ENCODE measurements at places on chromosomes 7 and 10.

- DNase-seq: no peak
Observed at GRCh38 chr7:127976738-127977120, 54.5 kb downstream of the LRRC4 start.

DNA sequence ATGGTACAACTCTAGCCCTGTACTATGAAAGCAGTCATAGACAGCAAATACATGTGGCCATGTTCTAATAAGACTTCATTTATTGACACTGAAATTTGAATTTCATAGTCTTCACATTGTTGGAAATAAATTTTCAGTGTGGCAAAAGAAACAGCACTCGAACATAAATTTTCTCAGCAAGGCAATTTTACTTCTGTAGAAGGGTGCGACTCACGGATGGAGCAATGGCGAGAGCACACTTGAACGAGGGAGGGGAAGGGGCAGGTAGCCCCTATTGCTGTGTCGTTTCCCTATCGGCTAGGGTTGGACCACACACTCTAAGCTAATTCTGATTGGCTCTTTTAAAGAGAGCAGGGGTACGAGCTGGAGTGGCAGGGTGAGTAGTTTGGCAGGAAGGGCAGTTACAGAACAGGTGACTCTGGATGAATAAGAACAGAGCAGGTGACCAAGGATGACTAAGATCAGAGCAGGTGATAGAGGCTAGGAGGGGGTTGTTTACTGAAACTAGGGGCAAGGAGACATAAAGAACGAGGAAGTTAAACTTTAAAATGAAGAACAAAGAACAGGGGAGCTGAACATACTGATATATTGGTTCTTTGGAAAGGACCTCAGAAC is 52.0 kb downstream of the LRRC4 start:
- no peak for DNase-seq

DNA sequence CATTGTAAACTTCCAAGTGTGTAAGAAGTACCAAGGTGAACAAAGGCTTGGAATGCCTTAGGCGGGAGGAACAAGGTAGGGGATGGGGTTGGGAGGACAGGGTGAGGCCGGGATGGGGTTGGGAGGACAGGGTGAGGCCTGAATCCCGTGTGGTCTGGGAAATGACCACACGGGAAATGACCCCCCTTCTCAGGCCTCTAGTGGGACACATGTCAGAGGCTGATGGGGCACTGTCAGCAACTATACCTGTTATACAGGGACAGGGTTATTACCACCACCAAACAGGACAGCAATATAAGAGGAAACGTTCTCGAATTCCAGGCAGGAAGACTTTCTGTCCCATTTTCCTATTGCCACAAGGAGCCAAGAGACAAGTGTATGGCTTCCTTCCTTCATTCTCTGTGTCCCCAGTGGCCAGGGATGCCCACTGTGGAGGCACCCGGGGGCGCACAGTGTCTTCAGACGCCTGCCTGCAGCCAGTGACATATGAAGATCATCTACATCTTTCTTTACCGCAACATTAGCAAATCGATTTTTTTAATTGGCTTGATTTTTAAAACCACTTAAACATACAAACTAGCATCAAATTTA is 1.3 kb downstream of the MKI67 start:
- no peak for DNase-seq

DNA sequence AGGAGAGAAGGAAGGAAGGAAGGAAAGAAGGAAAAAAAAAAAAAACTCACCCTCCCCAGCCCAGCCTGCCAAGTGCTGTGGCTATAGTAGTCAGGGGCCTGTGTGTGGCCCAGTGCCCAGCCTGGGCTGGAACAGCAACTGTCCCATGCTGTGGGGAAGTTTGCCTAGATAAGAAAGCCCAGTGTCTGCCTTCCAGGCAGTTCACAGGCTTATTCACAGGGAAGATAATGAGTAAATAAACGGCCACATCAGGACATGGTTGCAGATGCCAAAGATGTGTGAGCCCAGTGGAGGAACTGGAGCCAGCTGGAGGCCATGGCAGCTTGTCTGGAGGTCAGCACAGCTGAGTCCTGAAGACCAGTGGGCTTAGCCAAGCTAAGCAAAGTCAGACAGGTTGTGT is 132.4 kb upstream of the FOXK1 start:
- no peak for DNase-seq

GRCh38 chr10:52229291-52229931 is 84.7 kb upstream of the DKK1 start:
- DNase-seq: no peak

GRCh38 chr10:127162841-127163240 is 33.5 kb downstream of the INSYN2A start:
- DNase-seq: no peak

- no peak for DNase-seq
Observed at GRCh38 chr10:105185161-105185560, 544.1 kb downstream of the SORCS3 start.

DNA sequence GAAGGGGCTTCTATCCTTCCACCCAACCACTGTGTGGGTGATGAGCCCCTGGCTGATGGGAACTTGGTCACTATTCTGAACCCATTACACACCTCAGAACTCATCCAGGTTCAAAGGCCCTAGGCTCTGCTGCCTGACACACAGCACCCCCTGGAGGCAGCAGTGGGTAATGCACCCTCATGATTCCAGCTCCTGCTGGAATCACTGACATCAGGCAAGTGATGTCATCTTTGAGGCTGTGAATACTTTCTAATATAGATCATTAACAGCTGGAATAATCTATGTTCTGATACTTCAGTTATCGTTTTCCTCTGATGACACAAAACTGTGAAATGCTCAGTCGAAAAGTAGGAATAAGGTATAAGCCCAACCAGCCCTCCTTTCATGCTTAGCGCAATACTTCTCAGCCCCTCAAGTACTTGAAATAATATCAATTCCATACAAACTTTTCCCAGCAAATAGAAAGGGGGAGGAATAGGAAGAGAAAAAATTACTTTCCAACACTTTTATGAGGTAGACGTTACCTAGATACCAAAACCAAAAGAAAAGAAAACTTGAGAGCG is 7.5 kb upstream of the RBP3 start:
- DNase-seq: peak; percentile 15

GRCh38 chr7:139212133-139212532 is 18.9 kb upstream of the UBN2 start:
- no peak for DNase-seq

- peak; percentile 84 for DNase-seq
Observed at GRCh38 chr7:151038951-151039849, 9.1 kb upstream of the ASIC3 start.

GRCh38 chr10:117260084-117260483 is 19.2 kb downstream of the SLC18A2 start:
- no peak for DNase-seq

DNA sequence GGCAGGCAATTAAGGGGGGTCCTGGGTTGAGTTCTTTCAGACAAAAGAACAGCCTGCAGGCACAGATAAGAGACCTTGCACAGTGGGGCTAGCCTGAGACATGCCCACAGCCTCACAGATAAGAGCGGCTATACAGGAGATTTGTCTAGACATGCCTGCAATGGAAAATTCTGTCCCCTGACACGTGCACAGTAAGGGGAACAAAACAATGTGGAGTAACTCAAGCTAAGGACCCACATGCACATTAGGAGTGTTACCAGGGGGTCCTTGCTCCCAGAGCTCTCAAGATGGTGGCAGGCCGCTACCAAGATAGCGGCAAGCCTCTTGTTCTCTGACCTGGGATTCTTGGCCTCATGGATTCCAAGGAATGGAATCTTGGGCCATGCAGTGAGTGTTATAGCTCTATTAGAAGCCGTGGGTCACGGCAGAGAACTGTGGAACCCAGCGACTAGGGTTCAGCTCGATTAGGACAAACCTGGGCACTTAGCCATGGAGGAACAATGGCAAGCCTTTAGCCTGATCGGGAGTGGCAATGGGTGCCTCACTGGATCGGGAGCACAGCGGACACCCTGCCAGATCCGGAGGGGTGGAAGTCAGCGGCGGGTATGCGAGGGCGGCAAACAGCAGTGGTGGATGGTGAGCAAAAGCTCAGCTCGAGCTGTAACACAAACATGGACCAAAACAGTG is 196.9 kb downstream of the CCSER2 start:
- no peak for DNase-seq

DNA sequence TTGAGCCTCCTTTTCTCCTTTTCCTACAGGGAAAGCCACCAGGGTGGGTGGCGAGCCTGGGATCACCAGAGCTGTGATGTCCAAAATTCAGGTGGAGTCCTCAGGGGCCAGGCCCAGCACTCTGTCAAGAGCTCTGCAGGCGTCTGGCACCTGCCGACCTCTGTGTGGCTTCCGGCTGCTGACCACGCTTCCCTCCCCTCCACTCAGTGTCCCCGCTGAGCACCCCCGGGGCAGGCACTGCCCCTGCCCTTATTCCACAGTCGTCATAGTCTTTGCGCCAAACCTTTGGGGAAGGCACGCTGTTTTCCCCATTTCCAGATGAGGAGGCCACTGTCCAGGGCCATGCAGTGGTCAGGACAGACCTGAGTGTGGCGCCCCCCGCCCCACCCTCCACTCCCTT is 7.5 kb downstream of the MTG1 start:
- no peak for DNase-seq

Data from HS-5 (cell line).